B cell (primary cell): ENCODE measurements at places on chromosomes 1 and 21.

- no peaks in the 10 kb centered on the region for H3K4me1 ChIP-seq
- DNase-seq: no peak
- no peaks in the 10 kb centered on the region for H3K27me3 ChIP-seq
- H3K36me3 ChIP-seq: no peaks in the 10 kb centered on the region
Measured at GRCh38 chr1:86224651-86225310, 68.2 kb upstream of the COL24A1 start.

DNA sequence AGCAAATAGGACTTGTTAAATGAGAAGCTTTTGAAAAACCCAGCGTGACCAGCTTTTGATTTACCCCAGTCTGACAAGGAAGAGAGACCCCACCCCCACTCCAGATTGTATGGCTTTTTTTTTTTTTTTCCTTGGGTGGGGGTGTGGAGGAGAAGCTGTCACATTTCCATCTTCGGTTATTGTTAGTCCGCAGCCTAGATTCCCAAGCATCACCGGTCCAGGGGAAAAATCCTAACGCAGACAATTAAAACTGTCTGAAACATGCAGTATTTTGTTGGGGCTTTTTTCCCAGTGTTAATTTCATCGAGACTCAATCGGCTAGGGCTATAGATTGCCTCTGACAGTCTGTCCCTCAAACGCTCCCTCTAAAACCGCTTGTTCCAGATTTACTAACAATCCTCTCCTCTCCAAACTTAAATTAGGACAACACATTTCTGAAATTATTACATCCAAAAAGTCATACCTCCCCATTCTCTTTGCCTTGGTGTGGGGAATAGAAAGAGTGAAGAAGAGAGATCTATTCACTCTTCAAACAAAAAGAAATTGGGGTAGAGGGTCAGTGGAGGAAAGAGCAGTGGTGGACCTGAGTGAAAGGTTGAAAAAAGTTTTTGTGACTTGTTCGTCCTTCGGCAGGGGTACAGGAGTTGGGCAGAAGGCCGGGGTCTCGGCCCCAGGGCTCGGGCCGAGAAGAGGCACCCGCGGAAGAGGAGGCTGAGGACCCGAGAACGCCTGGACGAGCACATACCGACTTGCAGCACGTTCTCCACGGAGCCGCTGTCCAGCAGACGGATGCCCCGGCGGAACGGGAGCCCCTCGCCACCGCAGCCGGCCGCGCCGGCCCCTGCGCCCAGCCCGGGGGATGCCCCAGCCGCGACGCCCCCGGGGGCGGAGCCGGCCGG, 1.1 kb downstream of the ZSWIM5 start:
- peak; percentile 37 for DNase-seq
- no peak overlapping the region for H3K27ac ChIP-seq
- peaks cover 20% of the 10 kb centered on the region for H3K27me3 ChIP-seq

GRCh38 chr1:219476116-219476515, 136.8 kb downstream of the ZC3H11B start:
- no peak overlapping the region for H3K27ac ChIP-seq
- no peak overlapping the region for H3K4me3 ChIP-seq
- H3K36me3 ChIP-seq: no peaks in the 10 kb centered on the region
- no peak for DNase-seq
- no peaks in the 10 kb centered on the region for H3K4me1 ChIP-seq
- H3K27me3 ChIP-seq: no peaks in the 10 kb centered on the region

DNA sequence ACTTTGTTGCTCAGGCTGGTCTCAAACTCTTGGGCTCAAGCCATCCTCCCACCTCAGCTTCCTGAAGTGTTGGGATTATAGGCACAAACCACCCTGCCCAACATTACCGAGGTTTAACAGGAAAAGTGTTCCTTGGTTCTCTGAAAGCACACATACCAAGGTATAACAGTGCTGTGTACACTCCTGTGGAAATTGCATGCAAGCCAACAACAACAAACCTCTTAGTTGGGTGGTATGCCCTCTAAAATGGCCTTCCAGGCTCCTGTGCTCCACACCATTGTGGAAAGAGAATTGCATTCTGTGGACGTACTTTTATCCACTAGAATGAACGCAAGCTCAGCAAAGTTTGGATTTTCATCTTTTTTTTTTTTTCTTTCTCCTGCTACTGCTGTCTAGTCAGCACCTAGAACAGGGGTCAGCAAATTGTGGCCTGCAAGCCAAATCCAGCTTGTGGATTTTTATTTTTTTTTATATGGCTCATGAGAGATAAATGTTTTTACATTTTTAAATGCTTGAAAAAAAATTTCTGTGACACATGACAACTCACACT, 192.2 kb upstream of the TNR start:
- H3K4me1 ChIP-seq: no peaks in the 10 kb centered on the region
- peaks cover 2% of the 10 kb centered on the region for H3K36me3 ChIP-seq
- H3K27me3 ChIP-seq: no peaks in the 10 kb centered on the region
- H3K27ac ChIP-seq: no peak overlapping the region

GRCh38 chr1:213683529-213683928, 304.2 kb upstream of the PROX1 start:
- H3K4me3 ChIP-seq: no peak overlapping the region
- H3K4me1 ChIP-seq: no peaks in the 10 kb centered on the region
- DNase-seq: no peak
- no peak overlapping the region for H3K27ac ChIP-seq
- no peaks in the 10 kb centered on the region for H3K27me3 ChIP-seq

DNA sequence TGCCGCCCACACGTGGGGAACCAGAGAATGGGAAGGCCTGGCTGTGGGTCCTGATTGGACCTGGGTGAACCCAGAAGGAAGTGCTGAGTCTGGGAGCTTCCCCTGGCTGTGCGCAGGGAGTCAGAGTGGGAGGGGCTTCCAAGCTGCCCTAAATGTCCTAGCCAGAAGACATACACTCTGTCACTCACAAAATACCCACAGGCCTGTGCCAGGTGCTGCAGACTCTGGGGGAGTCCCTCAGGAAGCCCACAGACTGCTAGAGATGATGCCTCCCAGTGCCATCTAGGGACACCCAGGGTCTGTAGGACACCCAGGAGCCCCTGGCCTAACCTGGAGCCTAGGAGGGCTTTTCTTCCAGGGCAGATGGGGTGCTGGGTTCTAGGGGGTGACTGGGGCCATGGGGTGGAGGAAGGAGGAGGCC, 33.7 kb upstream of the LRP8 start:
- no peak for DNase-seq
- no peak overlapping the region for H3K4me3 ChIP-seq
- H3K27me3 ChIP-seq: no peaks in the 10 kb centered on the region
- peaks cover 3% of the 10 kb centered on the region for H3K36me3 ChIP-seq

DNA sequence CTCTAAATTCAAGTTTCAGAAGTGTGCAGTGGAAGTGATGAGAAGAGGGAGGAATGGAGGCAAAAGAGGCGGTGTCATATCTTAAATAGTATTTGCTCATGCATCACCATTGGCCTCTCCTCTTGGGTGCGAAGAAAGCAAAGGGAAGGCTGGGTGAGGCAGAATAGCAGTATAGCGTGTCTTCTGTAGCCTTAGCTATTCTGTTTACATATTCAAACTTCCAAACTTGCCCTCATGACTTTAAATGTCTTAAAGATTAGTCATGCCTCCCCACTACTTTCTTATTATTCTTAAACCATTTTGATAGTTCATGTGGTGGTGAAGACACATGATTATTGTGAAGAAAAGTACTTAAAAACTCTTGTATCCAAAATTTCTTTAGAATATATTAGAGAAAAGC, 104.6 kb upstream of the TENT5C start:
- DNase-seq: no peak
- H3K36me3 ChIP-seq: peaks cover 5% of the 10 kb centered on the region
- no peaks in the 10 kb centered on the region for H3K27me3 ChIP-seq
- no peaks in the 10 kb centered on the region for H3K4me1 ChIP-seq
- no peak overlapping the region for H3K4me3 ChIP-seq
- H3K27ac ChIP-seq: no peak overlapping the region

DNA sequence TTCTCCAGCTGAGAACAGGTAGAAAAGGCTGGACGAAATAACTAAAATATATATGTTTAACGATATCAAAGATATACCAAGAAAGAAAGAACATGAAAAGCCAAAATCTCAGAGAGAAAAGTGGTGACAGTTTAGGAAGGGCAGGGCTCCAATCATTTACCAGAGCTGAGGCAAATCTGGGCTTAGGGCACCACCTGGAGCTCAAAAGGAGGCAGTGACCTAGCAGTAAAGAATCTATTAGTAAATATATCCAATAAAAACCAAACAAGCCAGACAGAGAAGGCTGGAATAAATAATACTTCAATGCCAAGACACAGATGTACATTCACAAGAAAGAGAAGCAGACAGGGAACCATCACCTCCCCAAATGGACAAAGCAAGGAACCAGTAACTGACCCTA, 43.5 kb downstream of the CHIA start:
- no peak overlapping the region for H3K4me3 ChIP-seq
- peak; percentile 72 for DNase-seq
- H3K27me3 ChIP-seq: no peaks in the 10 kb centered on the region
- H3K36me3 ChIP-seq: no peaks in the 10 kb centered on the region
- H3K4me1 ChIP-seq: no peaks in the 10 kb centered on the region
- no peak overlapping the region for H3K27ac ChIP-seq

GRCh38 chr1:202624781-202625108, 85.5 kb downstream of the SYT2 start:
- H3K4me3 ChIP-seq: no peak overlapping the region
- no peak for DNase-seq
- H3K36me3 ChIP-seq: no peaks in the 10 kb centered on the region
- no peak overlapping the region for H3K27ac ChIP-seq

- H3K27ac ChIP-seq: no peak overlapping the region
- H3K27me3 ChIP-seq: no peaks in the 10 kb centered on the region
- no peak for DNase-seq
Measured at GRCh38 chr1:85278853-85279314, 2.5 kb upstream of the BCL10 start.

DNA sequence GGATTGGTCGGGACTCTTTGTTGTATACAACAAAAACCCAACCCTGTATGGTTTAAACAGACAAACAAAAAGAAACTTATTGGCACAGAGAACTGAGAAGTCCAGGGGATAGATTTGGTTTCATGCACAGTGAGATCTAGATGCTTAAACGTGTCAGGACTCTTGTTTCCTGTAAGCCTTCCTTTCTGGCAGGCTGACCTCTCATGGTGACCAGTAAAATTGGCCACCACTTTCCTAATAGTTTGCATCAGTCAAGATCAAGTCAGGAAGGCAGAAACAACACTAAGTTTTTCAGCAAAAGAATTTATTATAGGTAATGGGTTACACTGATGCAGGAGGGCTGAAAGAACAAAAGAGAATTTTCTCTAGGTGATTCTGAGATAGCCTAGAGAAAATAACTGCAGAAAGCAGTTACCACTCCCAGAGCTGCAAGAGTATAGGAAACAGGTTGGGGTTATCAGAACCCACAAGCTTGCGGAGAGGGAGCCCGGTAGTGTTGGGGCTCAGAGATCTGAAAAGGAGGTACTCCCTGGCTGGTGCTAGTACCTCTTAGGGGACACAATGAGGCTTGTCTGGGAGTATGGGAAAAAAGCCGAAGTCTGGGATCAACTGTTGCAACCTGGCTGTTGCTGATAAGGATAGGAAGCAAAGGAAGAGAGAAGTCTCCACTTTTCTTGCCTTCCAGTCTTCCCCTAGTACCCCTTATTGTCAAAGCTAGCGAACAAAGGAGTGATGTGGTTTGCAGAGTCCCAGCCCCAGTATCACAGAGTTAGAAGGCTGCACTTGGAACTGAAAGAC, 21.4 kb downstream of the CITED4 start:
- no peaks in the 10 kb centered on the region for H3K36me3 ChIP-seq
- peaks cover 14% of the 10 kb centered on the region for H3K27me3 ChIP-seq
- no peak for DNase-seq
- no peak overlapping the region for H3K4me3 ChIP-seq
- peaks cover 4% of the 10 kb centered on the region for H3K4me1 ChIP-seq
- H3K27ac ChIP-seq: no peak overlapping the region

GRCh38 chr1:85888921-85889320, 180.7 kb upstream of the ZNHIT6 start:
- H3K27ac ChIP-seq: no peak overlapping the region
- no peaks in the 10 kb centered on the region for H3K27me3 ChIP-seq
- DNase-seq: no peak
- no peak overlapping the region for H3K4me3 ChIP-seq

DNA sequence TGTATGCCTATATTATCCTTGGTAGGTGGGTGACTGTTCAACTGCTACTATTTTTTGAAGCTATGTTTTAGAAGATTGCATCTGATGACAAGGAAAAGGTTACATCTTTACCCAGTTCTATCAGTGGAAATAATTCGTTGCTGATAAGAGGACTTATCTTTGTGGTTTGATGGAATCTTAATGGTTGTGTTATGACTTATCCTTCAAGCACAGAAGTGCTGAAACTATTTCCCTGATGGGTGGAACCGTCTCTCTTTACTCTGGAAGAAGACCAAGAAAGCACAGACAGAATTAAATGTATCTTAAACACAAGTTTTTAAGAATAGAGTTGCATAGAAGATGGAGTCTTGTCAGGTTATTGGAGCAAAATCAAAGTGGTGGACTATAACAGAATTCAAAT, 437.7 kb upstream of the KAZN start:
- H3K27me3 ChIP-seq: no peaks in the 10 kb centered on the region
- no peak for DNase-seq
- no peaks in the 10 kb centered on the region for H3K36me3 ChIP-seq
- H3K4me3 ChIP-seq: no peak overlapping the region
- H3K4me1 ChIP-seq: no peaks in the 10 kb centered on the region
- no peak overlapping the region for H3K27ac ChIP-seq

GRCh38 chr1:240310226-240310925, 218.7 kb downstream of the FMN2 start:
- H3K4me3 ChIP-seq: no peak overlapping the region
- no peaks in the 10 kb centered on the region for H3K4me1 ChIP-seq
- no peaks in the 10 kb centered on the region for H3K36me3 ChIP-seq
- H3K27me3 ChIP-seq: no peaks in the 10 kb centered on the region
- no peak for DNase-seq

DNA sequence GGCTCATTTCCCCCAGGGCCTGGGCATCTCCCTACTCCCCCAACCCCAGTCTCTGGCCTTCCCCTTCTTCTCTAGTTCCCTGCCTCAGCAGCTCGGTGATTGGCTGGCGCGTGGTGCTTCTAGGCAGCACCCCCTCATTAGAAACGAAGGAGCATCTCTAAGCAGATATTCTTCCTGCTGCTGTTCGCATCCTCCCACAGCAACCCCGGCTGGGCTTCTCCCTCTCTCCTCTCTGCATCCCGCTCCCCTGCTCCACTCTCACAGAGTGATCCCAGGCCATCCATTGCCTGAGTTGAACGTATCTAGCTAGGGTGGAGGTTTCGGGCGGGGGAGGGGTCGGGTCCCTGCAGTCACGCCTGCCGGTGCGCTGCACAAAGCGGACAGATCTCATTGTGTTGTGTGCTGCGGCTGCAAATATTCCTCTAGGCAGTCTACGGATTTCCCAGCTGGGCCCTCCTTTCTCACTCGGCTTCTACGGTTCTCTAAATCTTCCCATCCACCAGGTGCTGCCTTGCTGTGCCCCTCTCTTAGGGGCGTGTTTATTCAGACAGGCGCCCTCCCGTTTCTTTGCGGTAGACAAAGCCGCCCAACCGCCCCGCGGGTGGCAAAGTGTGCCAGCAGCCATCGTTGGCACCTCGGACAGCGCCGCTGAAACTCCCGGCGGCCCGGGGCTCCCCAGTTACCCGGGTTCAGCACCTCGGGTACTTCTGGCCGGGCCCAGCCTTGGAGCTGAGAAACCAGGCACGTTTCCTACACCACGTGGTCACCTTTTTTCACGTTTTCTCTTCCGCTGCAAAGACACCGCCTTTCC, 2.2 kb downstream of the CACNA1E start:
- H3K27me3 ChIP-seq: peaks cover 48% of the 10 kb centered on the region
- DNase-seq: peak; percentile 23
- H3K4me1 ChIP-seq: peaks cover 19% of the 10 kb centered on the region
- H3K4me3 ChIP-seq: no peak overlapping the region
- no peaks in the 10 kb centered on the region for H3K36me3 ChIP-seq

GRCh38 chr1:27152004-27152828, 2.7 kb downstream of the SLC9A1 start:
- H3K36me3 ChIP-seq: no peaks in the 10 kb centered on the region
- H3K27me3 ChIP-seq: no peaks in the 10 kb centered on the region
- H3K4me3 ChIP-seq: no peak overlapping the region
- peaks cover 58% of the 10 kb centered on the region for H3K4me1 ChIP-seq
- no peak for DNase-seq
